Cortex of kidney (tissue), 1 donor: ENCODE measurements at places on chromosomes 12 and 14.

GRCh38 chr12:93134175-93134890 is 205.2 kb upstream of the EEA1 start:
- no peak for DNase-seq

GRCh38 chr14:104805326-104805678 is 4.4 kb downstream of the ZBTB42 start:
- DNase-seq = no peak

DNA sequence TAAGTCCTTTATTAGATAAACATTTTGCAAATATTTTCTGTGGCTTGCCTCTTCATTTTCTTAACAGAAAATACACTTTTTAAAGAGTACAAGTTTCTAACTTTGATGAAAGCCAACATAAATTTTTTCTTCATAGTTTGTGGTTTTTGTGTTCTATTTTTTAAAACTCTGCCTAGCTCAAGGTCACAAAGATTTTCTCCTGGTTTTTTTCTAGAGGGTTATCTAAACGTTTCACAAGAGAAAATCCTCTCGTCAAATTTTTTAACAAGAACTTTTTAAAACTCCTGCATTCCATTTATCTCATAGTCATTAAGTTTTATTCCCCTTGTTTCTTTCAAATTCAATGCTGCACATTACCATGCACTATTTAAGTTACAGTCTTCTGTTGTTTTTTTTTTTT is 8.2 kb downstream of the AREL1 start:
- DNase-seq = no peak

DNA sequence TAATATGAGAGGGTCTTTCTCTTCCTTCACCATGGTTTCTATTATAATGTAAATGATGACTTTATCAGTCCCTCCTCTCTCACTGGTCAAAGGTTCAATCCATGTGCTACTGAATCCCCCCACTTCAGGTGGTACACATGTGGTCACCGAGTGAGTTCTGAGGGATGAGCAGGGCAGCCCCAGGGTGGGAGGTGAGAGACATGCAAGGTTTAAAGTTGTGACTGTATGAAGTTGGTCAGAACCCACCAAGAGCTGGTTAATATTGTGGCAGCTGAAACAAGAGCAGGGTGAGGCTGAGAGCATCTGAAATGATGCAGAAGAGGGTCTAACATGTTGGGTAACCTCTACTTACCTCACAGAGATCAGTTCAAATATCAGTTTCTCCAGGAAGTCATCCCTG is 444.7 kb upstream of the FBXO33 start:
- DNase-seq = no peak

DNA sequence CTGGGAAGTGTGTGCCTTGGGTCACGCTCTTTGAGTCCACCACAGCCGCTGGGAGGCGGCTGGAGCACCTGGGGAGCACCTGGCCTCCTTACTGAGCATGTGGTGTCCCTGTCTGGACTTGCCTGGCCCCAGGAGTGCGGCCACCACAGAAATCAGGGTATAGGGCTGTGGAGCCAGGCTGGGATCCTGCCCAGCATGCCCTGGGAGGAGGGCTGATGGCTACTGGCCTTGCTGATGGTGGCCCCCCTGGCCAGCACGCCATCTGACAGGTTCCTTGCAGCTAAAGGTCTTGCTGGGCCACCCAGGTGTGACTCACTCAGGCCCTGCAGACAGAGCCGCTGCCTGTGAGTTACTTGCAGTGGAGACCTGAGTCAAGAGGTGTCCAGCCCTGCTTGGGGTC is 6.0 kb downstream of the ULK1 start:
- no peak for DNase-seq

- DNase-seq = no peak
Measured at GRCh38 chr14:105430042-105430441, 10.4 kb downstream of the MTA1 start.

- DNase-seq = no peak
Measured at GRCh38 chr12:120006258-120006975, 17.4 kb downstream of the BICDL1 start.

GRCh38 chr12:24554612-24555295 is 394.1 kb downstream of the BCAT1 start:
- no peak for DNase-seq
